ENCODE measurements at places on chromosomes 5 and 9. TPM values are rescaled to one million over a fixed set of nuclear protein-coding genes. Genes with fewer than 3 reads are reported as not detected.

- H3K27ac ChIP-seq = no peak overlapping the region
- no peaks in the 10 kb centered on the region for H3K27me3 ChIP-seq
- no peaks in the 10 kb centered on the region for H3K4me1 ChIP-seq
- DNase-seq = no peak
- H3K36me3 ChIP-seq = no peaks in the 10 kb centered on the region
Measured at GRCh38 chr9:13395156-13395555, 115.7 kb upstream of the MPDZ start.

DNA sequence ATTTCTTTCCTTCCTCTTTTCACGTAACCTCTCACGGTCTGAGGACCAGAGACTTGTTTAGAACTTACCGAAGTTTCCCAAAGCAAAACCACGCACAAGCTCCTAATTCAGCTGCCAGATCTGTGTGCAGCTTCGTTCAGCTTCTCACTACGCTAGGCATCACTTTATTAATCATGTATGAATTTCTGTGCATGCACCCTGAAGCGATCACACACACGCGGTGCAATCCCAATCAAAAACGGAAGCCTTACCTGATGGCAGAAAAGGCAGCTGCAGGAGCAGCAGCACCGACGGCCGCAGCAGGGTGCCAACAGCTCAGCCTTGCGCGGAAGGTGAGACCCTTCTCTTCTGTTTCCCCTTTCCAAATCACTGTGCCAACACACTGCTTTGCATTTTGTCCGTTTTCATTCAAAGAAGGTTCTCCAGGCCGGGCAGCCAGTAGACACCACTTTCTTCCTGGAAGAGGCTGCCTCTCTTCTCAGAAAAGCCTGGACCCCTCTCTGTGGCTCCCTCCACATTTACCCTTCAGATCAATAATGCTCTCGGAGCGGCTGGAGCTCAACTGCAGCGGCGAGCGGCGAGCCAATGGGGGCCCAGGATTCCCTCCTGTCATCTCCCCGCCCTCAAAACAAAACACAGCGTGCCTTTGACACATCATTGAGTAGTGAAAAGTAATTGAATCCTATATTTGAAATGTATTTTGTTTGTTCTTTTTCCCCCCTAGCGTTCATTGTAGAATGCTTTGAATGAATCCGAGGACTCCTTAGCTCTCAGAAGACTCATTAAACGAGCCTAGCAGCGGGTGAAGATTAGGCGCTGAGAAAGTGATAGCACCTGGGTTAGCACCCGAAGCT lies at the start of gene CDH12:
Gene CDH12, minus strand, starts transcription at position 538 of the 854 bp plus-strand sequence.
- H3K4me1 ChIP-seq = no peaks in the 10 kb centered on the region
- DNase-seq = no peak
- no peaks in the 10 kb centered on the region for H3K36me3 ChIP-seq
- H3K27me3 ChIP-seq = no peaks in the 10 kb centered on the region
- no peak within 1 kb of the TSS for H3K27ac ChIP-seq
- no peak within 1 kb of the TSS for H3K4me3 ChIP-seq

GRCh38 chr9:130150779-130151382 lies 21.3 kb upstream of the NCS1 start:
- H3K4me1 ChIP-seq = no peaks in the 10 kb centered on the region
- H3K36me3 ChIP-seq = no peaks in the 10 kb centered on the region
- no peak overlapping the region for H3K27ac ChIP-seq
- no peaks in the 10 kb centered on the region for H3K27me3 ChIP-seq

DNA sequence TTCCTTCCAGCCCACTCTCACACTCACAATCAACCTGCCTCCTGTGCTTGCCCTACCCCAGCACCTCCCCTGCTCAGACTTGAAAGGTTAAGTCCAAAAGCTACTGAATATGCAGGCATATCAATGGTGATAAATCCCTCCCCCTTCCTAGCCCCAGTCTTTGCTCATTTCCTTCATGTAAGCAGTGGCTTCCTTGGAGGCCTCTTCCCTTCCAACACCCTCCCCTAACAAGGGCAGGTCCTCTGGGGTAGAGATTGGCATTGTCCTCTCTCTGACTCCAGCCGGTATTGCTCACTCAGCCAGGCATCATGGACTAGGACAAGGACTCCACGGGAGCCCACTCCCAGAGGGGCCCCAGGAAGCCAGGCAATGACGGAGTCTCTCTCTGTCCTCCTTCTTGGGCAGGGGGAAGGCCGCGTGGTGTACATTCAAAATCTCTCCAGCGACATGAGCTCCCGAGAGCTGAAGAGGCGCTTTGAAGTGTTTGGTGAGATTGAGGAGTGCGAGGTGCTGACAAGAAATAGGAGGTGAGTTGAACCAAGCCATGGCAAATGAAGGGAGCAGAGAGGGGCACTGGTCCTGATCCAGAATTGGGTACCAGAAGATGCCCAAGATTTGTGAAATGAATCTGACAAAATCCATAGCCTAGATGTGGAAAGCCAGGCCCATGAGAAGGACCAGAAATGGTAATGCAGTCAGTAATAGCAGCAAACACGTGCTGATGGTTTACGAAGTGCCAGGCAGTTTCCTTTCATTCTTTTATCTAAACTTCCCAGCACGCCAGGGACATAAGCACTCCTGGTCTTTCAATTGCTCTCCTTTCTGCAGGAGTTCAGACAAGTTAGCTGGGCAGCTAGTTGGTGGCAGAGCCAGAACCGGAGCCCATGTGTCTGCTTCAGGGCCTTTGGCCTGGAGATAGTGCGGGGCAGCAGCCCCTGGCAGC lies 102.5 kb downstream of the PDE6A start:
- H3K4me3 ChIP-seq = no peak overlapping the region
- no peaks in the 10 kb centered on the region for H3K36me3 ChIP-seq
- no peaks in the 10 kb centered on the region for H3K4me1 ChIP-seq
- no peak overlapping the region for H3K27ac ChIP-seq

- no peaks in the 10 kb centered on the region for H3K27me3 ChIP-seq
- DNase-seq = no peak
- H3K36me3 ChIP-seq = no peaks in the 10 kb centered on the region
- no peaks in the 10 kb centered on the region for H3K4me1 ChIP-seq
- no peak overlapping the region for H3K4me3 ChIP-seq
- H3K27ac ChIP-seq = no peak overlapping the region
Measured at GRCh38 chr5:121008041-121008440, 543.9 kb downstream of the PRR16 start.

DNA sequence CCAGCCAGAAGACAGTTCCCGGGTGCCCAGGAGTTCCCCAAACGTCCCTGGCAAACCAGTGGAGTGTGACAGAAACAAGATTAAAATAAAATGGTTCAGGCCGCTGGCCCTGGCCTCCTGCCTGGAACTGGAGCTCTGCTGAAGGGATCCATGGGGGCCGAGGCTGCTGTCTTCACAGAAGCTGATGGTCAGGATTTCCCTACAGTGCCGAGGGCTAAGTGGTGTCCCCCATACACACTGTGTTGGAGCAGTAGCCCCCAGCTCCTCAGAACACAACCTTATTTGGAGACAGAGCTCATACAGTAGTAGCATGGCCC lies 55.9 kb downstream of the MRPL36 start:
- H3K36me3 ChIP-seq = no peaks in the 10 kb centered on the region
- no peak overlapping the region for H3K27ac ChIP-seq
- H3K27me3 ChIP-seq = no peaks in the 10 kb centered on the region
- H3K4me1 ChIP-seq = no peaks in the 10 kb centered on the region
- peak; percentile 10 for DNase-seq

DNA sequence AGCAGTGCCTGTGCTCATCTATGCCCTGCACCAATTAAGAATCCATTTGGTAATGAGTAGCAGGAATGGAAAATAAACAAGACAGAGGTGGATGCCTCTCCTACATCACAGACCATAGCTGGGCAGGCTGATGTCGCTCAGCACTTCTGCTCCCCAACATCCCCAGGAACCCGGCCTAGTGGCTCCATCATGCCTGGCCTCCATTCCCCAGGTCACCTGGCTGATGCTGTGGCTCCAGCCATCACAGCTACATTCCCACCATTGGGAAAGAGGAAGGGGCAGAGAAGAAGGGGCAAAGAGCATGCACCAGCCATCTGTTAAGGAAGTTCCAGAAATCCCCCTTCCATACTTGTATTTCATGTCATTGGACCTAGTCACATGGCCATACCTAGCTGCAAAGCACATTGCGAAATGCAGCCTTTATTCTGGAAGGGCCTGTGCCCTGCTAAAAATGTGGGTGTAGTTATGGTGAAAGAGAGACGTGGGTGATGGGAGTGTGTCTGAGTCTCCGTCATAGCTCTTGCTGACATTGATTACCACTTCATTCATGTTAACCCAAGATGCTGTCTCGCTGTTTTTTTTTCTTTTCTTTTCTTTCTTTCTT lies 86.1 kb upstream of the ADAMTS2 start:
- no peaks in the 10 kb centered on the region for H3K4me1 ChIP-seq
- no peaks in the 10 kb centered on the region for H3K27me3 ChIP-seq
- no peak overlapping the region for H3K4me3 ChIP-seq

DNA sequence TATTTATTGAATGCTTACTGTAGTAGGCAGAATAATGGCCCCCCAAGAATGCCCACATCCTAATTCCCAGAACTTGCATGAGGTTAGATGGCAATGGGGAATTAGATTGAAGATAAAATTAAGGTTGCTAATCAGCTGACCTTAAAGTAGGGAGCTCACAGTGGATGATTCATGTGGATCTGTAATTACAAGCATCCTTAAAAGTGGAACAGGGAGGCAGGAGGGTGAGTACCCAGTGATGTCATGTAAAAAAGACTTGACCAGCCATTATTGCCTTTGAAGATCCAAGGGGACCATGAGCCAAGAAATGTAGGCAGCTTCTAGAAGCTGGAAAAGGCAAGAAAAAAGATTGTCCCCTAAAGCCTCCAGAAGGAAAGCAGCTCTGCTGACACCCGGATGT lies 71.4 kb downstream of the GABBR2 start:
- H3K4me1 ChIP-seq = no peaks in the 10 kb centered on the region
- H3K27me3 ChIP-seq = no peaks in the 10 kb centered on the region
- DNase-seq = no peak
- H3K36me3 ChIP-seq = no peaks in the 10 kb centered on the region
- H3K27ac ChIP-seq = no peak overlapping the region

DNA sequence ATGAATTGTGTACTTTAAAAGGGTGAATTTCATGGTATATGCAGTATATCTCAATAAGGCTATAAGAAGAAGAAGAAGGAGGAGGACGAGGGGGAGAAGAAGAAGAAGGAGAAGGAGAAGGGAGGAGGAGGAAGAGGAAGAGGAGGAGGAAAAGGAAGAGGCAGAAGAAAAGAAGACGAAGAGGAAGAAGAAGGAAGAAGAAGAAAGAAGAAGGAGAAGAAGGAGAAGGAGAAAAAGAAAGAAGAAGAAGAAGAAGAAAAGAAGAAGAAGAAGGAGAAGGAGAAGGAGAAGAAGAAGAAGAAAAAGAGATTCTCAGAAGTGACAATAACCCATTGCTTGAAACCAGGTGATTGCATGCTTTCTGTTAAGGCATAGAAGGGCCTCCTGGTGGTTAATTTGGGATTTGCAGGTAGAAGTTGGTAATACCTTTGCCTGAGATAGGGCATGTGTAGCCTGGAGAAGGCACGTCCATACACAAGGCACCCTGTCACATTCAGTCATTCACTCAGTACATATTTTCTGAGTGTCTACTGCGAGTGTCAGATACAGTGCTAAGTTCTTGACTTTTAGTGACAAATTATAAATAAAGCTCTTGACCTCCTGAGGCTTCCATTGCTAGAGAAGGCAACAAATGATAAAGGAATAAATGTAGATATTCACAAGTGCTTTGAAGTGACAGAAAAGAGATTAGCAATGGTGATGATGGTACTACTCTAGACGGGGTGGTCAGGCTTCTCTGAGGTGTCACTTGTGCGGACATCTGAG lies 231.3 kb downstream of the NPR3 start:
- H3K27me3 ChIP-seq = no peaks in the 10 kb centered on the region
- H3K27ac ChIP-seq = no peak overlapping the region
- H3K4me3 ChIP-seq = no peak overlapping the region
- no peak for DNase-seq
- H3K36me3 ChIP-seq = no peaks in the 10 kb centered on the region

DNA sequence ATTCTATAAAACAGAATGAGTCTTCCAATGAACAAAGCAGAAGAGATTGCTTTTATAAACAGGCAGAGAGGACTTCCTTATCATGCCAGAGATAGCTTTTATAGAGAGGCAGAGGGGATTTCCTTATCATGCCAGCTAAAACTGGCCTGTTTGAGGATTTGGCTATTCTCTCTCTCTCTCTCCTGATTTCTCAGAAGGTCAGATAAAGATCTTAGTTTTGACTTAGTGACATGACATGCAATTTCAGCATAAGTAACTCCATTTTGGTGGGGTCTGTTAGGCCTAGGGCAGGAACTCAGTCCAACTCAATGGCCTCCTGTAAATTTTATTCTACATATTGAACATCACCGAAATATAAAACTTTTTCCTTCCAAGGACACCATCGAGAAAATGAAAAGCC lies 31.5 kb upstream of the DENND4C start:
- no peaks in the 10 kb centered on the region for H3K36me3 ChIP-seq
- DNase-seq = no peak
- no peak overlapping the region for H3K4me3 ChIP-seq
- peaks cover 10% of the 10 kb centered on the region for H3K4me1 ChIP-seq

DNA sequence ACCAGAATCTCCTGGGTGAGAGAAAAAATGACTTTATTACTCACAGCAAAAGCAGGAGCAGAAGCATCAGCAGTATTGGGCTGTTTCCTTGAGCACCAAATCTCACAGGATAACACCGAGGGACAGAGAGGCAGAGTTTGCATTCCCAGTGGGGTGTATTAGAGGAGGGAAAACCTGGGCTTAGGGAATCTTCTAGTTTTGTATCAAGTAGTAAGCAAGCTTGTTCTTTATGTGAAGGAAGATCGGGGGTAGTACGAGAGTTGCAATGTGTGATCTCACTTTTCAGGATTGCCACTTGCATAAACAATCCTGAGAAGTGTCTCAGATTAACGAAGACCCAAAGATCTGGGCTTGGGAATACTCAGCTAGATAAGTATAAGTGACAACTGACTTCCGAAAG lies 1163.0 kb downstream of the TAF11L14 start:
- no peaks in the 10 kb centered on the region for H3K27me3 ChIP-seq
- H3K27ac ChIP-seq = no peak overlapping the region

DNA sequence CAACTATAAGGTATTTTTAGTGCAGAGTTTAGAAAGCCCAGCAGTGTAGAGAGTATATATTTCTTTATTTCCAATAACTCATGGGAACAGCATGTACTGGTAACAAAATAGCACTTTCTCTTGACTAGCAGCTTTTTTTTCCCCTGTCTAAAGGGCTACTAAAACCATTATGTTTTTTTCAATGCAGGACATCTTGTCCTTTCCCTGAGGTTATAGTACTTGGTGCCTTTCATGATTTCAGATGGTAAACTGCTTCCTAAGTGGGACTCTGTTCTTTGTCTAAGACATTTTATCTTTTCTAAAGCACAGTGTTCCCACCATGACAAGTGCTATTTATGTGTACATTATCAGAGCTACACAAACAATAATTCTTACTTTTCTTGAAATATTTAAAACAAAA lies 122.3 kb downstream of the SLC24A2 start:
- H3K4me1 ChIP-seq = no peaks in the 10 kb centered on the region
- no peaks in the 10 kb centered on the region for H3K27me3 ChIP-seq
- H3K4me3 ChIP-seq = no peak overlapping the region
- no peak overlapping the region for H3K27ac ChIP-seq

- DNase-seq = no peak
- no peaks in the 10 kb centered on the region for H3K36me3 ChIP-seq
- H3K27me3 ChIP-seq = no peaks in the 10 kb centered on the region
- no peaks in the 10 kb centered on the region for H3K4me1 ChIP-seq
Measured at GRCh38 chr5:170545811-170546210, 42.0 kb downstream of the KCNIP1 start.

GRCh38 chr5:134445856-134446818 lies 34.5 kb upstream of the CDKN2AIPNL start:
- DNase-seq = peak; percentile 72
- no peaks in the 10 kb centered on the region for H3K27me3 ChIP-seq
- H3K27ac ChIP-seq = peak overlapping the region; percentile 84
- H3K4me3 ChIP-seq = no peak overlapping the region
- peaks cover 19% of the 10 kb centered on the region for H3K4me1 ChIP-seq

Gene BHMT2
- total RNA-seq = 50.5 TPM

Gene ANKRD31
- 0.11 TPM for total RNA-seq

Gene NR2F1-AS1
- total RNA-seq = 6.5 TPM

Gene NTRK2
- 130 TPM for total RNA-seq

Gene SPATA6L
- 15.5 TPM for total RNA-seq

Gene PLAC8L1
- not detected for total RNA-seq
